Foreskin fibroblast (primary cell): ENCODE measurements at places on chromosomes 16 and 17.
A peak's percentile ranks its signal among the peaks of the same experiment; 100 is the strongest.

GRCh38 chr17:20986767-20987510 is 55.9 kb downstream of the USP22 start:
- DNase-seq: no peak

DNA sequence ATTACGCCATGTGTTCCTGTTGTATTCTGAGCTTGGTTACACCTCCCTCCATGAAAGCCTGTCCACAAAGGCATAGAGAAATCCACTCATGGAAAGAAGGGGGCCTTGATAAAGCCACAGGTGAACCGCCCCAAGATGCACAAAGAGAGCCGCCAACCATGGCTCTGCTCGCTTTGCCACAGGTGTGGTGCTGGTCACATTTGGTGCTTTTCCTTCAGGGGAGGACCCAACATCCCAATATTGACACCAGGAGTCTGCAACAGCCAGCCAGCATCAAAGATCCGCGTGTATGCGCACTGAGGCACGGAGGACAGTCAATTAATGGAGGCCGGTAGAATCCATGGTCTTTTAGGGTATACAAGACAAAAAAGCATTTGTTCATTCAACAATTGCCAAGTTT is 7.3 kb downstream of the ABCA3 start:
- DNase-seq: no peak

DNA sequence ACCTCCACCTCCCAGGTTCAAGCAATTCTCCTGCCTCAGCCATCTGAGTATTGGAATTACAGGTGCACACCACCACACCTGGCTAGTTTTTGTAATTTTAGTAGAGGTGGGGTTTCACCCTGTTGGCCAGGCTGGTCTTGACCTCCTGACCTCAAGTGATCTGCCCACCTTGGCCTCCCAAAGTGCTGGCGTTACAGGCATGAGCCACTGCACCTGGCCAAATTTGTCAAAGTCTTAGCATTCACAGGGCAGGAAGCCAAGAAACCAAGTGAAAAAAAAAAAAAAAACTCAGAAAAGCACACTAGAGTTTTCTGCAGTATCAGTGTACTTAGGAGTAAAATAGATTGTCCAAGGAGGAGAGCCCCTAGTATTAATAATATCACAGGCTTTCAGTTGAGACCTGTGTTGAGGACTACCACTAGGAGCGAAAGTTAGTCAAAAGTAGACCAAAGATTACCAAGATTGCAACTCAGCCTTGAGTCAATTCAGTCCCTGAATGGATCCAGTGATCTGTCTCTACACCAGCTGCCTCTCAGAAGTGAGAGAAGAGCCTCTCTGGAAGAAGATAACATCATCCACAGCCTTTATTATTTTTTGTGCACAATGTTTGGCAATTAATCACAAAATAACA is 159.7 kb downstream of the CEP112 start:
- no peak for DNase-seq

GRCh38 chr17:76370261-76370993 is 14.0 kb upstream of the SPHK1 start:
- peak; percentile 99 for DNase-seq

GRCh38 chr17:73641826-73642600 is 2.2 kb downstream of the SDK2 start:
- DNase-seq: no peak

DNA sequence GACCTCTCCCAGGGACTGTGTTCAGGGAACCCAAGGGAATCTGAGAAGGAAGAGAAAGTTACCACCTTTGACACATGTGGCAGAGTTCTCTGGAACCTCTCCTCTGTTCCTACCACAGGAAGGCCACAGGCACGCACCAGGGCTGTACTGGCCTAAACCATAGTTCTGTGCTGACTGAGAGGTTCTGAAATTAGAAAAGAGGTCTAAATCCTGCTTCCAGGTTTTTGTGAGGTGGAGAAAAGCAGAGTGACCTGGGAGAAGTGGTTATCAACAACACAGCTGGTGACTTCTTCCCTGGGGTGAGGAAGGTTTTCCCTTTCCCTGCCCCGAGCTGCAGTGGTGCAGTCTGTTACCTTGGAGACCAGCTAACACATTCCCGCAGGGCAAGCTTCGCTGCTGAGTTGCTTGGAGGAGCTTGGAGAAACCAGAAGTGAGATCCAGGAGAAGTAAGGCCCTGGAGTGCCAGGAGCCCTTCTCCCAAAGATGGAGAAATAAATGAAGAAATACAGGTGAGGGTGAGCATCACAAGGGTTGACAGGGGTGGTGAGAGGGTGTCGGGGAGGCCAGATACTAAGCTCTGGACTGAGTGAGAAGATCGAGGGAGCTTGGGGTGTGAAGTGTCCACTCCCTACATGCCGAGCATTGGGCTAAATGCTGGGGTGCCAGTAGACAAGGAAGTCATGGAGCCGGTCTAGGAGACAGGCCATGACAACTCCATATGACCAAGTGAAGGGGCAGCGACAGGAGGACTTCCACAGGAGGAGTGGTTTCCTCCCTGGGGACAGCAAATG is at the start of gene VWA3A:
VWA3A (plus strand) TSS at position 399 of the 791 bp plus-strand sequence; CDS start at position 496, 97 bp downstream.
- peak; percentile 83 for DNase-seq

- no peak for DNase-seq
Observed at GRCh38 chr17:40862985-40863733, 3.9 kb downstream of the KRT12 start.

- peak; percentile 45 for DNase-seq
Observed at GRCh38 chr16:578870-579405, 9.2 kb downstream of the PIGQ start.

DNA sequence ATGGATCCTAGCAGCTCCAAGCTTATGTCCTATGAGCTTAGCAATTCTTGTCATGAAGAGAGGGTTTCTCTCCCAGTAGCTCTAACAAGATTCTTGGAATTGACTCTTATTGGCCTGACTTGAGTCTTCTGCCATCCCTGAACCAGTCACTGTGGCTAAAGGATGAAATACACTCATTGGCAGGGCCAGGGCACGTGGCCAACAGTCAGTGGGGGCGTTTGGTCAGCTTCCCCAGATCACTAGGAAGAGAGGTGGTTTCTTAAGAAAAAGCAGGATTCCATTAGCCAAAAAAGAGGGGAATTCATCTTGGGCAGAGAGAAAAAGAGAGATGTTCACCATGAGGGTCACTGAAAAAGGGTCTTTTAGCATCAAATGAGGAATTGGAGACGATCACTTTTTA is 363.2 kb downstream of the SNX29 start:
- peak; percentile 64 for DNase-seq

DNA sequence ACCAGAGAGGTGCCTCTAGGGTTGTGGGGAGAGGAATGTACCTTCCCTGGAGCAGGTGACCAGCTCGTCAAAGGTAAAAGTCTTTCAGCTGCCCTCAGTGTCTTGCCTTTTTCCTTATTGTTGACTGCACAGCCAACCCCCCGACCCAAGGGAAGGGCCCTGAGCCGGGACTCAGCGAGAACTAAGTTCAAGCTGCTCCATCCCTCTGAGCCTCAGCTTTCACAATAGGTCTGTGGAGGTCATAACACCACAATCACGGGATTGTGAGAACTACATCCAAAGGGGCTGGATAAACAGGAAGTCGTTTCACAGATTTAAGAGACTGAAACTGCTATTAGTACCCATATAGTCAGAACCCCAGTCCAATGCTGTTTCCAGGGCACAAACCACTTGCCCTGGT is 2.6 kb upstream of the KRT36 start:
- peak; percentile 53 for DNase-seq

GRCh38 chr17:62867303-62867702 is 59.2 kb upstream of the MARCHF10 start:
- DNase-seq: no peak

DNA sequence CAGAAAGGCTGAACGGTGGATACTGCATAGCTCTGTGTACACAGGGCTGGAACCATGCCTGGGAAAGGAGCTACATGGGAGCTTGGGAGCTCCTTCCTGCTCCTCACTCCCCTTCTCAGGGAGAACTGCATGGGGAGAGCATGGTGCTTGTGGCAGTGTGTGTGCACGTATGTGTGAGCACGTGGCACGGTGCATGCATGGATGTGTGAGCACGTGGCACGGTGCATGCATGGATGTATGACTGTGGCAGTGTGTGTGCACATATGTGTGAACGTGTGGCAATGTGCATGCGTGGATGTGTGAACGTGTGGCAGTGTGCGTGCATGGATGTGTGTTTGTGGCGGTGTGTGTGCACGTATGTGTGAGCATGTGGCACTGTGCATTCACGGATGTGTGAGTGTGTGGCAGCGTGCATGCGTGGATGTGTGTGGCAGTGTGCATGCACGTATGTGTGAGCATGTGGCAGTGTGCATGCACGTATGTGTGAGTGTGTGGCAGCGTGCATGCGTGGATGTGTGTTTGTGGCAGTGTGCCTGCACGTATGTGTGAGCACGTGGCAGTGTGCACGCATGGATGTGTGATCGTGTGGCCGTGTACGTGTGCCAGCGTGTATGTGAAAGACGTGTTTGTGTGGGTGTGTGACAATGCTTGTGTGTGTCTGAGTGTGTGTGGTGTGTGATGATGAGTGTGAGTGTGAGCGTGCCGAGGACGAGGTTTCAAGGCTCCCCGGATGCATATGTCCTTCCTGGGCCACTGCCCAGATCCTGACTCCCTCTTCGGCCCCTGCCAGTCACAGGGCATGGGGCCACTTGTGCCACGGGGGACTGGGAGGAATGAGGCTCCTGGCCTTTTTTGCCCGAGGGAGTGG is 52.4 kb upstream of the JPH3 start:
- no peak for DNase-seq

DNA sequence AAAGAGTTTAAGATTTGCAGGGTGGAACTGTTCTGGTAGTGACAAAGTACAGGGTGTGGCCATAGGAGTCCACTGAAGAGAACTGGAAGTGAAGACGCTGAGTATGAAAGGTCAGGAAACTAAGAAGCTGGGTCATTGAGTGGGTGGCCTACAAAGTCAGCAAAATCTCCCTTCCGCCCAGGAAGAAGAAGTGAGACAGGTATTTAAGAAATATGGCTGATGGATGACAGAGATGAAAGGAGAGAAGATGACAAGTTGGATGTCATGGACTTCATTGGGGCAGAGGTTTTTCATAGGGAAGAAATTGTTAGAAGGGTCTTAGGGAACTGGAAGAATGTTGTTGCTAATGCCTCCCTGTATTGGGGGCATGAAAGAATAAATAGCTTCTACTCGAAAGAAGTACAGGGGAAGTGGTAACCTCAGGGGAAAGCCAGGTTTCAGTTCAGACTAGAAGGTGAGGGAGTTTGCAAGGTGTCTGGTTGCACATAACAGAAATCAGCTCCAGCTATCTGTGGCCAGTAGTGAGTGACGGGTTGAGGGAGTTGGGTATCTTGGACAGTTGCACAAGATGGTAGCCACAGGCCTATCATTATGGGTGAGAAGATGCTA is 33.6 kb upstream of the MED13 start:
- no peak for DNase-seq

DNA sequence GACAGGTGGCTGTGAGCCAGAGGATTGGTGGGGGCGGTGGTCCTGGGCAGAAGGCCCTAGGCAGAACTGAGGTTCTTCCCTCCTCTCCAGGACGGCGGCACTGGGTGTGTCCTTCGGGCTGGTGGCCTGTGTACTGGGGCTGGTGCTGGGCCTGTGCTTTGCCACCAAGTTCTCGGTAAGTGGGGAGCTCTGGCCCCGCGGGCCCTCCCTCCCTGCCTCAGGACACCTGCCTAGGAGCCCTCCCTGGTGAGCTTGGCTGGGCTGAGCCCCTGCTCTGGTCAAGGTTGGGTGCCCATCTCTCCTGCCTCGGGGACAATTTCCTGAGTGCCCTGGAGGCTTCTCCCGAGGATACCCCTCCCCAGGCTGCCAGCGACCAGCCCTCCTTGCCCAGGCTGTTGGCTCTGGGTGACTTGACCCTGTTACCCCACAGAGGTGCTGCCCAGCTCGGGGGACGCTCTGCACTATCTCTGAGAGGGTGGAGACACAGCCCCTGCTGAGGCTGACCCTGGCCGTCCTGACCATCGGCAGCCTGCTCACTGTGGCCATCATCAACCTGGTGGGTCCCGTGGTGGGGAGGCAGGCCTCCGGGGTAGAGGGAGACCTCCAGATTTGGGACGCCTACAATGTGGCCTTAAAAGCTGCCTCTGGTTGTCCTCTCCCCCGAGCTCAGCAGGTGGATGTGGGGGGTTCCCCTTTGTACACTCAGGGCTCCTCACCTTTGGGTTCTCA is 42.0 kb downstream of the ADCY7 start:
- DNase-seq: no peak

DNA sequence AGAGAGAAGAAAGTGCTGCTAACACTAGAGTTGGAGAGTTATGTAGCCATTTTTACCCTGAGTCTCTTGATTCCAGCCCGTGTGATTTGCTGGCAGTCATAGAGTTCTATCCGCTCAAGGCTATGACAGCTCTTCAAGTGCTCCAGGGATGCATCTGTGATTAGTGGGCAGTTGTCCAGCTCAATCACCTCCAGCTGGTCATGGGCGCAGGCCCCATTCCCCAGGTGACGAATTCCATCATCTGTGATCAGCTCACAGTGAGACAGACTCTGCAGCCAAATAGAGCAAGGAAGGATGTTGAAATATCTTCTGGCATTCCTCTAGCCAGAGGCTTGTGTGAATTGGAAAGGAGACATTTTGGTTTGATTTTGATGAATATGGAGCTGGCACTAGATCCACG is 38.4 kb upstream of the STAC2 start:
- no peak for DNase-seq

- no peak for DNase-seq
Observed at GRCh38 chr16:82605863-82606620, 20.7 kb upstream of the CDH13 start.

- DNase-seq: no peak
Observed at GRCh38 chr16:80914379-80915078, 92.2 kb downstream of the CMC2 start.

- no peak for DNase-seq
Observed at GRCh38 chr16:83686726-83687125, 121.1 kb upstream of the HSBP1 start.
